ENCODE measurements at places on chromosomes 3 and 15.
A peak's percentile ranks its signal among the peaks of the same experiment; 100 is the strongest.

DNA sequence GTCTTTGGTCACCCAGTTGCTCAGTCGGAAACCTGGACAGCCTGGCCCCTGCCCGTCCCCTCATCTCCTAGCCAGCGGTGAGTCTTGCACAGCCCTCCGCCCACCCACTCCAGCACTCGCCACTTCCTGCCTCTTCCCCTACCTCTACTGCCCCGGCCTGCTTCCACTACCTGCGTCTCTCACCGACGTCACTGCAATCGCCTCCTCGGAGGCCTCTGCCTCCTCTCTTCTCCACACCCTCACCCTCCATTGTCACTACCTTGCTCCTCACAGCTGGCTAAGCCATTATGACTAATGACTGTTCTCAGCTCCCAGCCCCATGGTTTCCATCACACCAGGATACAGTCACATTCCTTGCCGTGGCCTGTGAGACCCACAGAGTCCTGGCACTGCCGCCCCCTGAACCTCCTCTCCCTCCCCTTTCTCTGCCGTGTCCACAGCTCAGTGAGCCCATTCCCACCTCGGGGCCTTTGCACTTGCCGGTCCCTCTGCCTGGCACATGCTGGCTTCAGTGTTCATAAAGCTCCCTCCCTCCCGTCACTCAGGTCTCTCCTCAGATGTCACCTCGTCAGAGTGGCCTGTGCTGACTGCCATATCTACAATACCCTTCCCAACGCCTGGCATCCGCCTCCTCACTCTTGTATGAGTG is 104.8 kb downstream of the FBLN2 start:
- DNase-seq = no peak

- no peak for DNase-seq
These were observed 1.1 kb upstream of the GK5 start for GRCh38 chr3:142226474-142226873.

DNA sequence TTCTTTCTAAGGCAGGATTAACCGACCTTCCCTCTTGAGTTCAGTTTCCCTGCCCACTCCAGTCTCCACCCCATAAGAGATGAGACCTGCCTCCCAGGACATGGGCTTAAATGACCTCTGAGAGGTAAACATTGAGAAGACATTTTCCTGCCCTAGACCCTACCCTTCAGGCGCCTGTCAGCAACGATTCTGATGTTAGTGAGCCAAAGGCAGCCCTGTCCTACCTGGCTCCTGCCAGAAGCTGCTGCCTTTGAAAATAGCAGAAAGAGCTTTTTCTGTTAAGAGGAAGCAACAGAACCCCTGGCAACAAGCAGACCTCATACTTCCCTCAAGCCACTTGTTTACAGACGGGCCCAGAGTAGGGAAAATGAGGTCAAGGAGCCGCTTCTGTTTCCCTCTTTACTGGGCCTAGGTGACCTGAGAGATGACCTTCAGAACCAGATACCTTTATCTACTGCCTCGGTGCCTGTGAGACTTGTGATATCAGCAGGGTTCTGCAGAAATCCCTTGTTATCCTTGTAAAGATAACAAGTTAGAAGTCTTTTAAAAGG is 52.0 kb downstream of the CD200R1L start:
- no peak for DNase-seq

DNA sequence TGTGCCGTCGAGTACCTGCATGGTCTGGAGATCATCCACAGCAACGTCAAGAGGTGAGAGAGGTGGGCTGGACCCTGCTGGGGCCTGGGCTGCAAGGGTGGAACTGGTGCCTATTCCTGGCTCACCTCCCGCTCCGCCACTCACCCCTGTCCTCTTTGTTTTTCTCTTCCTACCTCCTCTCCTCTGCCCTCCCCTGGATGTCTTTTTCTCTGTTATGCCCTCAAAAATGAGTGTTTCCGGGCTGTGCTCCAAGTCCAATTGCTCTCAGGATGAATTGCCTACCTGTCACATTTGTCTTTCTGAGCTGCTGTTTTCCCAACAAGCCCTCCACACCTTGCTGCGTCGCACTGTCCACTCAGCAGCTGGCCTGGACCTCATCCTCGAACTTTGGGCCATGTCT is 28.5 kb upstream of the TATDN2 start:
- no peak for DNase-seq

DNA sequence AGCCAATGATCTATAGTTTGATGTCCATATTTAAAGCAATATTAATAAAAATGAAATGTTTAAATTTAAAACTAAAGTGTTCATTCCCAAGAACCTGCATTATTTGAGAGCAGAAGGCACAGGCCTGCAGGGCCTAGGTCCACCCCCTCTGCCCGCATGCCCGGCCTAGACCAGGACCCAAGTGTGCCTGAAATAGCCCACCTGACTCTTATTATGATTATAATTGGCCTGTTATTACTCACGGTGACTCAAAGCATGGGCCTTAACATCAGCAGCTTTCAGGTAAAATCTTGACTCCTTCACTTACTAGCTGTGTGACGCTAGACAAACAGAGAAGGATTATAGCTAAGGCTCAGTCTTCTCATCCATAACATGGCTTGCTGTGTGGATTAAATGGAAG is 128.8 kb downstream of the PLCL2 start:
- DNase-seq = no peak

GRCh38 chr15:98611808-98612207 is 36.5 kb upstream of the IGF1R start:
- no peak for DNase-seq

GRCh38 chr3:126442856-126443242 is 32.8 kb downstream of the ZXDC start:
- no peak for DNase-seq

GRCh38 chr3:44418549-44418948 is 58.9 kb downstream of the ZNF445 start:
- no peak for DNase-seq

DNA sequence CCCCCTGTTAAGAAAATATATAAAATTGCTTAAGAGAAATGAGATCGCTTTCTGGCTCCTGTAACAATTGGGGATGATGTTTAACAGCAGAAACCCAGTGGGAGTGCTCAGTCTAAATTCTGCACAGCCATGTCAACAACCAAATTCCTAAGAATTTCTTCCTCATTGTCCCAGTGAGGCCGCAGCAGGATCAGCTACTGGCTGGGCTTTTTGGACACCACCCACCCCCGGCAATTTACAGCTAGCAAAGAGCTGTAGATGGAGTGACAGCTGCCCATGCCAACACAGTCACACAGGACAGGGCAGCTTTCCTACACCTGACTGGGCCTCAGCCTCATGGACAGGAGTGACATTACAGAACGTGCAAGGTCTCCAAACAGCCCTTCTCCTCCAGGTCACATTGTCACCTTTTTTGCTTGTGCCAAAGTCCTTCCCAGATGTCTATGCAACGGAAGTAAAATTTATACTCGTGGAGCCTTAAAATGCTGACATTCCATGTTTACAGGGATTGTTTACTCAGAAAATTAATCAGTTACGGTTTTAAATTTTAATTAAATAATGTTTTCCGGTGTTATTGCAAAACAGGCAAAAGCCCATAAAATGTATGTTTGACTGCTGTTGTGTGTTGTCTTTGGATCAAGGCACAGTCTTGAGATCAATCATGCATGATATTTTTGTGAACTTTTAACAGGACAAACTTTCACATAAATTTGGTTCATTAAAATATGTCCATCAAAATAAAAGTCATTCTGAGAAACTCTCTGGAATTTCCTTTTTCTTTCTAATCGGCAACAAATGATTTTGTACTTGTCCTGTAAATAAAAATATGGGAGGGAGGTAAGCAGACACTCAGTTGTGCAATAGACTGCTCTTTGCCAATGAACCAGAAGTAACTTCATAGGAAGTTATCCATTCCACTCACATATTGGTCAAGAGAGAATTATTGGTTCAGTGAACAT is 943.2 kb downstream of the MCTP2 start:
- peak; percentile 72 for DNase-seq

GRCh38 chr15:33780011-33780768 is 188.1 kb upstream of the CHRM5 start:
- no peak for DNase-seq

- peak; percentile 54 for DNase-seq
These were observed 137.1 kb upstream of the WNT5A start for GRCh38 chr3:55624238-55624637.

DNA sequence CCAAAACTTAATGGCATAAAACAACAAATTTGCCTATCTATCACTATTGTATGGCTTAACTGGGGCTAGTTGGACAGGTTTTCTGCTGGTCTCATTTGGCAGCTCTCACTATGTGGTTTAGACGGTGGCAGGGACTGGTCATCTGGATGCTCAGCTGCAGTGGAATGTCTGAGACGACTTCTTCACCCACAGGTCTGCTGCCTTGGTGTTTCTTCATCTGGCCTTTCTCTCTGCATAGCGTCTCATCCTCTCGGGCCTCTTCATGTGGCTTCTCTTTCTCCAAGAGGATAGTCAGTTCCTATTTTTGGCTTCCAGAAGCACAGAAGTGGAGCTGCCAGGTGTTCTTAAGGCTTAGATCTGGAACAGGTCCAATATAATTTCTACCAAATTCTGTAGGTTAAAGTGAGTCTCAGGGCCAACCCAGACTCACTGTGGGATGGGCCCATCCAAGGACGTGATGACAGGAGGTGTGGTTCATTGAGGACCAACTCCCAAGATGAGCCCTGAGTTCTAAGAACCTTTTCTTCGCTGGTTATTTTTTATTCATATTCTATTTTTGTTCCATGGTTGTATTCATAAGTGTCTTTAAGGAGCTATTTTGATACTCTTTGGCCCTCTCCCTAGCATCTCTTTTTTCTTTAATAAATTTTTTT is 18.6 kb downstream of the UBE2Q2 start:
- peak; percentile 34 for DNase-seq

All from cardiac fibroblast (primary cell).